HFFc6 (cell line): ENCODE measurements at places on chromosomes 11 and 22. TPM values are rescaled to one million over a fixed set of nuclear protein-coding genes. Genes with fewer than 3 reads are reported as not detected.

The DEUP1 gene
- total RNA-seq = not detected in 3 replicates

The SLC22A8 gene
- not detected in 3 replicates for total RNA-seq

DNA sequence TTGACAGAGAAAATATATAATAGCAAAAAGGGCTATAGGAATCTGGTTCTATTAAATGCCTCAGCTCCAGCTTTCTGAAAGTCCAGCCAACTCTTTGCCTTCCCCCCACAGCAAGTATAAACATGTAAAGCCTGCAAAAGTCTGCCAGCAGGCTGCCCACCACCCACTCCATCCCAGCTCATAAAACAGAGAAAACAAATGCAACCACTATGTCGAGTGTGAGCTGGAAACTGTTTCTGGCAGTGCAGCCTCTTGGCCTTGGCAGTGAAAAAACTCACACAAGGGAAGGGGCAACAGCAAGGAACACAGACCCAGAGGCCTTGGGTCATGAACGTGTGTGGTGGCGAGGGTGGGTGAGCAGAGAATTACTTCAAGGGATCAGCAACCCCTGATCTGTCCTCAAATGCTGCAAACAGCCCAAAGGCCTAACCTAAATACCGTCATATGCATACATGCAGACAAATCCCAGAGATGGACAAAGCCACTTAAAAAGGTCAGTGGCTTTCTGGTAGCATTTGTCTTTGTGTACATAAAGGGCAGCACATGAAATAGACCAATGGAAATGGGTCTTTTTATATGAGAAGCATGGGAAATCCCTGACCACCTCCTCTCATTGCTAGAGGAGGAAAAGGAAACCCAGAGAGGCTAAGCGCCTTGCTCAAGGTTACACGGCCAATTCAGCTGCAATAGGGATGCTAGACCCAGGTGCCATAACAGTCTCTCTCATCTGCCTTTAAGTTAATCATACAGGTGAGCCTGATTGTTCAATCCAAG, 74.8 kb downstream of the NAT10 start:
- H3K27me3 ChIP-seq = peaks cover 9% of the 10 kb centered on the region
- H3K4me3 ChIP-seq = no peak overlapping the region
- no peaks in the 10 kb centered on the region for H3K4me1 ChIP-seq
- H3K27ac ChIP-seq = no peak overlapping the region

DNA sequence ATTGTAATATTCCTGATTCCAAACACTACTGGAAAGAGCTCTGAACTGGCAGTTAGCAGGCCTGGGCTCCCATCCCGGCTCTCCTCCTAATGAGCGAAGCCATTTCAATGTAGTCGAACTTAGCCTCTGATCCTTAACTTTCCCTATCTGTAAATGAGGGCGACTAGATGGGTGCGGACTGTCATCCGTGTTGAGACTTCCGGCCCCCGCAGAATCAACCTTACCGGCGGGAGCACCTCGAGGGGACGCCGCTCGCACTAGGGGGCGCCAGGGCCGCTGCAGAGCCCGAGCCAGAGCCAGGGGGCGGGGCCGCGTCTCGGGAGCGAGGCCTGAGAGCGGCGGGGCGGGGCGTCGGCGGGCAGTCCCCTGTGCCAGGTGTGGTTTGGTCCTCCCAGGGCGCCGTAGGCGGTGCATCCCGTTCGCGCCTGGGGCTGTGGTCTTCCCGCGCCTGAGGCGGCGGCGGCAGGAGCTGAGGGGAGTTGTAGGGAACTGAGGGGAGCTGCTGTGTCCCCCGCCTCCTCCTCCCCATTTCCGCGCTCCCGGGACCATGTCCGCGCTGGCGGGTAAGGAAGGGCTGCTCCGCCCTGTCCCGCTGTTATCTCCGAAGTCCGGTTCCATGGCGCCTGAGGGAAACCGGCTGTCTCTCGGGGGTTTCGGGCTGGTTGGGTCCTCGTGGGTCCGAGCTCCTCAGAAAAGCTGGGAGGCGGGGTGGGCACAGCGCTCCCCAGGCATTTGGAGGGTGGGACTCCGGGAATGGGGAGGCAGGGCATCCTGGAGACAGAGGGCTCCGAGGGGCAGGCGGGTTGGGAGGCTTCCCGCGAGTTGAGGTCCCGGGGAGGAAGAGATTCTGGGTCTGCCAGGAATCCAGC, at the start of gene LIMK2:
TSS of gene LIMK2 (plus strand) at position 437 of the 869 bp plus-strand sequence. CDS start at position 548, 111 bp downstream.
- H3K27me3 ChIP-seq = no peaks in the 10 kb centered on the region; the same call in 1 of the 2 replicates
- peak; percentile 74 for DNase-seq
- peaks cover 28% of the 10 kb centered on the region for H3K4me1 ChIP-seq
- H3K27ac ChIP-seq = peak within 1 kb of the TSS; percentile 68

DNA sequence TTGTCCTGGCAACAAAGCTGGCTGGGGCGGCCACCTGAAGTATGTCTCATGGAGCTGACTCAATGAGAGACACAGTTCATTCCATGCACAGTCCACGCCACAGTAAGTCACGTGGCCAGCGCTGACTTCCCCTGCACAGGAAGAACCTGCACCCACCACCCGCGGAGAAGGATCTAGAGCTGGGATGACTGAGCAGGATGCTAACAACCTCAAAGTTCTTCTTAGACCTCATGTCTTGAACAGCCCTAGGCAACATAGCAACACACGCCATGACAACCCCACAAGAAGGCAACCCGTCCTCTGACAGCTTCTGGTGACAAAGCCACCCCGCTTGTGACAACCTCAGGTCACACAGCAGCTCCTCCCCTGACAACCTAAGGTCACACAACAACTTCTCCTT, 76.9 kb upstream of the B3GAT1 start:
- H3K4me3 ChIP-seq = no peak overlapping the region
- H3K27me3 ChIP-seq = no peaks in the 10 kb centered on the region; the same call in none of the 2 replicates
- H3K4me1 ChIP-seq = no peaks in the 10 kb centered on the region

- no peak for DNase-seq
- no peak overlapping the region for H3K27ac ChIP-seq
- H3K4me3 ChIP-seq = no peak overlapping the region
- no peaks in the 10 kb centered on the region for H3K36me3 ChIP-seq
Measured at GRCh38 chr11:99098258-99098657, 77.5 kb downstream of the CNTN5 start.

DNA sequence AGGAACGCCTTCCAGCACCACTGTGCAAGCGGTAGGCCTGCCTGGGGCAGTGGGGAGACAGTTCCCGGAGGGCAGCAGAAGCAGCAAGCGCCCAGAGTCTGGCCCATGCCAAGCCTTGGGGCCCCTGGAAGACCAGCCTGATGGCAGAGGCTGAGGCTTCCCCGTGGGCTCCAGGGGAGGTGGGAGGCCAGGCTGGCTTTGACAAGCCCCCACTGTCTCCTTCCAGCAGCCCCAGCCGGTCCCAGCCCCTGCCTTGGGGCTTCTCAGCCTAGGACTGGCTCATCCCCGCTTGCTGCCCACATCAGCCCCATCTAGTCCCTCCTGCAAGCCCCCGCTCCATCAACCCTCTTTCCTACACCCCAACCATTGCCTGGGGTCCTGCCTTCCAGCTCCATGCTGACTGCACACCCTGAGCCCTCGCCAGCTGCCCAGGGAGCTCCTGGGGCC, 46.7 kb downstream of the IGF2 start:
- peaks cover 9% of the 10 kb centered on the region for H3K36me3 ChIP-seq
- no peak overlapping the region for H3K4me3 ChIP-seq
- no peak for DNase-seq
- H3K4me1 ChIP-seq = peaks cover 24% of the 10 kb centered on the region
- no peak overlapping the region for H3K27ac ChIP-seq
- peaks cover 2% of the 10 kb centered on the region; the same call in 1 of the 2 replicates for H3K27me3 ChIP-seq

DNA sequence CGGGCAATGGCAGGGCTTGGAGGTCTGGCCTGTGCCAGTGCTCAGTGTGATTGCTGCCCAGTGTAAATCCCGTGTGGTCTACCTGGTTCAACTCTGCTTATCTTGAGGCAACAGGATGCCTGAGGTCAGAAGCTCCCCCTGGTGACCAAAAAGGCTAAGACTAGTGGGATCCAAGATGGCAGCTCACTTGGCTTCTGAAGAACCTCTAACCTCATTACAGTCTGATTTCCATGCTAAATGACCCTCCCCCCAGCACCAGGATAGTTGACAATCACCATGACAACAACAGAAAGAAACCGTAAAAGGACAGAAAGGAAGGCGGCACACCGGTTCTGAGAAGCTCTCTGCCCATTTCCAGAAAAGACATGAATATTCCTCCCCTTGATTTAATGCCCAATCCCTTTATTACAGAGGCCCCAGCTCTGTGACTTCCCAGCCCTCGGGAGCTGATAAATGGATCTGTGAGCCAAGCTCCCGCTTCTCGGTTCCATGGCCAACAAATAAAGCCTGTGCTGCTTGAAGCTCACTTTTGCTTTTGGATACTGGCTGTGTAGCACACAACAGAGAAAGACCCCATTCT, 398.4 kb downstream of the CTTN start:
- H3K36me3 ChIP-seq = peaks cover 7% of the 10 kb centered on the region
- no peak overlapping the region for H3K27ac ChIP-seq
- no peak overlapping the region for H3K4me3 ChIP-seq

DNA sequence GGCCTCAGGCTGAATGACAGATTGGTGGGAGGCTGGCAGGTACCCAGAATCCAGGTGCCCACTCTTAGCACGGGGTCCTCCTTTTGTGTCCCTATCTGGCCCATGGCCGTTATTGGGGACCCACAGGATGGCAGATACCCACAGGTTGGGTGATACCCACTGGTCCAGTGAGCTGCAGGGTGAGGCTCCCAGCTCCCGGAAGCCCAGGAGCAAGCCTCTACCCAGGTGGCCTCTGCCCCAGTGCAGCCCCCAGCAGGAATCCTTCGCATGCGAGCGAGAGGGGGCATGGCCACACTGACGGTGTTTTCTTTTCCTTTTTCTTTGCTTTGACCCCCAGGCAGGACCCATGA, 116.1 kb downstream of the PHF21B start:
- peaks cover 3% of the 10 kb centered on the region; the same call in 1 of the 2 replicates for H3K27me3 ChIP-seq
- H3K36me3 ChIP-seq = no peaks in the 10 kb centered on the region
- H3K4me3 ChIP-seq = no peak overlapping the region
- DNase-seq = no peak
- no peaks in the 10 kb centered on the region for H3K4me1 ChIP-seq

- DNase-seq = no peak
- no peaks in the 10 kb centered on the region for H3K36me3 ChIP-seq
- H3K27ac ChIP-seq = no peak overlapping the region
- no peak overlapping the region for H3K4me3 ChIP-seq
Measured at GRCh38 chr22:40042312-40042711, 47.6 kb downstream of the FAM83F start.
